ENCODE measurements at places on chromosomes 13 and 19. TPM values are rescaled to one million over a fixed set of nuclear protein-coding genes. Genes with fewer than 3 reads are reported as not detected.
A peak's percentile ranks its signal among the peaks of the same experiment; 100 is the strongest.

GRCh38 chr19:52948025-52948770, 14.5 kb downstream of the ZNF816 start:
- DNase-seq, result peak; percentile 6

Gene CLDN10
- 0.05 TPM for total RNA-seq

Gene RASIP1
- total RNA-seq, result 0.99 TPM

DNA sequence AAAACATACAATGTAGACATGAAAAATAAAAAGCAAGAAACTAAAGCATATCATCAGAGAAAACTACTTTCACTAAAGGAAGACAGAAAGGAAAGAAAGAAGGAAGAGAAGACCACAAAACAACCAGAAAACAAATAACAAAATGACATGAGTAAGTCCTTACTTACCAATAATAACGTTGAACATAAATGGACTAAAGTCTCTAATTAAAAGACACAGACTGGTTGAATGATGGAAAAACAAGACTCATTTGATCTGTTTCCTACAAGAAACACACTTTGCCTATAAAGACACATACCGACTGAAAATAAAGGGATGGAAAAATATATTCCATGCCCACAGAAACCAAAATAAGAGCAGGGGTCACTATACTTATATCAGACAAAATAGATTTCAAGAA, 46.0 kb downstream of the RB1 start:
- DNase-seq, result no peak

DNA sequence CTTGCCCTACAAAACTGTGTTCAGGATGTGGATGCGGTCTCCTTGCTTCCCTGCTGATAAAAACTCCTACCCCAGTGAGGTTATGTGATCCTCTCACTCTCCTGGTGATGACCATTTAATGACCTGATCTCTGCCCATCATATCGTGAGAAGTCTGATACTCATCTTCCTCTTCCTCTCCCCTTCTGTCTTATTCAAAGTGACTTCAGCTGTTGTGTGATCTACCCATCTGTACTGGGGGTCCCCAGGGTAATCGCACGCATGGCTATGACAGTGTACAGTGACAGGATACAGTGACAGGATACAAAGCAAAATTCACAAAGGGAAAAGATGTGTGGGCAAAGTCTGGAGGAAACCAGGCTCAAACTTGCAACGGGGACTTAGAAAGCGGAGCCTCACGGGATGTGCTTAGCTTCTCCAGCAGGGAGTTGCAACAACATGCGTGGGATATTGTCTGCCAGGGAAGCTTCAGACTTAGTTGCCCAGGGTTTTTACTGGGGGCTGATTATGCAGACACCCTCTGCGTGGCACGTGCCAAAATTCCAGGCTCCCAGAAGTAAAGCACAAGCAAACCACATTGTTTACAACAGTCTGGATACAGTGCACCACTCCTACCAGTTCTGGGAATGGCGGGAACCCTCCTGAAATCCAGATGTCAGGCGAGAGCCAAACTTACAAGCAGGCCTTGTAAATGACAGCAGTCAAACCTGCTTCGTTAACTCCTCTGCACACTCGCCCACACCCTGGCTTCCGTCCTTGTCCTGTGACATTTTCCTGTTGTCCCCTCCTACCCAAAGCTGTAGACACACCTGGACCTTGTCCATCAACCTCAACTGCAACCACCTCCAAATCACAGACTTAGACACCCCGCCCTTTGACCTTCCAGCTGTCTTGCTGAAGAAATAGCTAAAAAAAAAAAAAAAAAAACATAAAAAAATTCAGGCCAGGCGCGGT, 18.0 kb upstream of the GARRE1 start:
- peak; percentile 88 for DNase-seq

Gene NUFIP1
- total RNA-seq, result 10.2 TPM

GRCh38 chr13:47908197-47908902, 92.7 kb downstream of the SUCLA2 start:
- no peak for DNase-seq

Gene LILRA1
- total RNA-seq, result not detected

Gene ATP4A
- not detected for total RNA-seq

DNA sequence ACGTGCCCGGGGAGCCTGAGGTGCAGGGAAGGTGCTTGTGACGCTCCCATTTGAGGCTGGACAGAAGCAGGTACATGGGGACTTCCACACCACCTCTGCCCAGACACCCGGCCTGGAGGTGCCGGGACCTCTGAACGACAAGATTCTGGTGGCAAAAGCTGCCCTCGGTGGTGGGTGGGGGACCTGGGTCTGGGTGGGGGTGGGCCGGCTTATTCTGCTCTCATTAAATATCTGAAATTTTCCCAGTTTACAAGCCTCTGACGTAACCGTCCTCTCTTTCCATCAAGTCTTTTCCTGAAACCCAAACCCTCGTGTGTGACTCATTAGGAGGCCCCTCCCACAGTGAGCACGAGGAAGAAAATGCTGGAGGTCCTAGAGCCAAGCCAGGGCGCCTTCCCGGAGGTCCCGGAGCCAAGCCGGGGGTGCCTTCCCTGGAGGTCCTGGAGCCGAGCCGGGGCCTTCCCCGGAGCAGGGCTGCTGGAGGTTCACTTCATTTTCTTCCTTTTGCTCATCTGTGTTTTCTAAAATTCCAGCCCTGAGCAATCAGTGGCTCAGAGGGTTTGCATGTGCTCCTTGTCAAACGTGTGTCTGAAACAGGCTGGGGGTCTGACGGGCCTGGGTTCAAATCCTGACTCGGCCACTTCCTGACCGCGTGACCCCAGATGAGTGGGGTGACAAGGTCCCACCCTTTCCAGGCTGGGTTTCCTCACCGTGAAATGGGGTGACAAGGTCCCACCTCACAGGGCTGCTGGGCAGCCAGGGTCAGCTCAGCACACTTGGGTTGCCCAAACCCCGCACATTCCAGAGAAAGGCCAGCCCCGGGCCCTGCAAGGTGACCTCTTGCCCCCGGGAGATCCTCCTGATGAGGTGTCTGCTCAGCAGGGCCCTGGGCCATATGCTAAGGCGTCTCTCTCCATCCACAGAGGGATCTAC, 10.0 kb downstream of the CFD start:
- no peak for DNase-seq

DNA sequence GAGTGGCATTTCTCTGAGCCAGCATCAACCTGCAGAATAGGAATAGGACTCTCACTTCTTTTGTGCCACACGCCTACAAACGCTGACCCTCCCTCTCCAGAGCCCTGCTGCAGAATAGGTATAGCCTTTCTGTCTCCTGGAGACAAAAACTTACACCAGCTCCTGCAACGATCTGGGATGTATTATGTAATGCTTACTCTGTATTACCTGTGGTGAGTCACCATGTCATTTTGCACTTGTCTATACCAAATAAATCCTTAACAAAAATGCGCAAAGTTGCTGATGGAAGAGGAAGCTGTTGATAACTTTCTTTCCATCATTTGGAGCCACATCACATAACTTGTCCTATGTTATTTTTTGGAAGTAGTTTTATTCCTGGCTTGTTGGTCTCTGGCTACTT, 155.8 kb upstream of the FNDC3A start:
- DNase-seq, result no peak

Gene POSTN
- total RNA-seq, result not detected

Gene CASP14
- 0.02 TPM for total RNA-seq

Gene ZNF570
- 9.4 TPM for total RNA-seq

- no peak for DNase-seq
Measured at GRCh38 chr13:99415851-99416331, 85.4 kb upstream of the TM9SF2 start.

DNA sequence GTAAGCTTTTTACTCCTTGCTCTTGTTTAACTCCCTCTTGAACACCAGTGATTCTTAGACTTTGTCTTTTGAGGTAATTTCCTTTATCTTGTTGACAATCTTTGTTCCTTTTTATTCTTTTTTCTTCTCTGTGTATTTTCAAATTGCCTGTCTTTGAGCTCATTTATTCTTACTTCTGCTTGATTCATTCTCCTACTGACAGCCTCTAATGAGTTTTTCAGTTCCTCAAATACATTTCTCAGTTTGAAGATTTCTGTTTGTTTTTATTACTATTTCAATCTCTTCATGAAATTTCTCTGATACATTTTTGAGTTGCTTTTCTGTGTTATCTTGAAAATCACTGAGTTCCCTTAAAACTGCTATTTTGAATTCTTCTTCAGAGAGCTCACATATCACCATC, 154.1 kb downstream of the ATP8A2 start:
- no peak for DNase-seq

DNA sequence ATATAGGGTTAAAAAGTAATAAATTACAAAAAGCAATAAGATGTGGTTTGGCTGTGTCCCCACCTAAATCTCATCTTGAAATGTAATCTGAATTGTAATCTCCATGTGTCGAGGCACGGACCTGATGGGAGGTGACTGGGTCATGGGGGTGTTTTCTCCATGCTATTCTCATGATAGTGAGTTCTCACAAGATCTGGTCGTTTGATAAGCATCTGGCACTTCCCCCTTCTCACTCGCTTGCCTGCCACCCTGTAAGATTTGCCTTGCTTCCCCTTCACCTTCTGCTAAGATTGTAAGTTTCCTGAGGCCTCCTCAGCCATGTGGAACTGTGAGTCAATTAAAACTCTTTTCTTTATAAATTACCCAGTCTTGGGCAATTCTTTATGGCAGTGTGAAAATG, 577.4 kb downstream of the TBC1D4 start:
- DNase-seq, result no peak

- DNase-seq, result no peak
Measured at GRCh38 chr13:30615481-30615865, 2.2 kb upstream of the USPL1 start.

Gene CD37
- total RNA-seq, result not detected

- DNase-seq, result peak; percentile 95
Measured at GRCh38 chr13:44436589-44437337, 63.1 kb downstream of the SERP2 start.

- no peak for DNase-seq
Measured at GRCh38 chr19:7729211-7729610, 2.7 kb downstream of the CLEC4G start.

DNA sequence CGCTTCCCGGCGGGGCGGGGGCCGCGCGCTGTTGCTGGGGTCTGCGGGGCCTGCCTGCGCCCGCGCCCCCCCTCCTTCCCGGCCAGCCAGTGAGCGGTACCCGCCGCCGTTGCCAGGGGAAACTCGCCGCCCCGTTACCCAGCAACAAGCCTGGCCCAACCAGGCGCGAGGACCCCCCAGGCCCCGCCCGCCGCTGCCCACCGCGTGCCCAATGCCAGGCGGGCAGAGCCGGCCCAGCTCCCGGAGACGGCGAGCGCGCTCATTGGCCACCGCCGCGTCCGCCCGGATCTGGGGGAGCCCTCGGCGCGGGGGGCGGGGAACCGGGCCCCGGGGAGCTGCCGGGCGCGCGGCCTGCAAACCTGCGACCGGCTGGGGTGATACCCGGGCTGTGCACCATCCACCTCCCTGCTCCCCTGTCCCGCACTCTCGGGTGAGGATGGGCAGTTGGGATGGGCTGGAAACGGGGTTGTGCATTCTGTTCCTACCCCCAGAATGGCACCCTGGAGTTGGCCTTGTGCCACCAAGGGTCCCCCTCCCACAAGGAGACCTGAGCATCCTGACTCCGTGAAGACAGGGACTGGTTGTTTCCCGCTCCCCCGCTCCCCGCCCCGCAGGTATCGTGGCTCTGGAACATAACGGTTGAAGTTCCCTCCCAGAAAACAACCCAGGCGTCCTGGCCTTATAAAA, 8.8 kb upstream of the BBC3 start:
- DNase-seq, result no peak
